ENCODE measurements at places on chromosomes 12 and 14.

DNA sequence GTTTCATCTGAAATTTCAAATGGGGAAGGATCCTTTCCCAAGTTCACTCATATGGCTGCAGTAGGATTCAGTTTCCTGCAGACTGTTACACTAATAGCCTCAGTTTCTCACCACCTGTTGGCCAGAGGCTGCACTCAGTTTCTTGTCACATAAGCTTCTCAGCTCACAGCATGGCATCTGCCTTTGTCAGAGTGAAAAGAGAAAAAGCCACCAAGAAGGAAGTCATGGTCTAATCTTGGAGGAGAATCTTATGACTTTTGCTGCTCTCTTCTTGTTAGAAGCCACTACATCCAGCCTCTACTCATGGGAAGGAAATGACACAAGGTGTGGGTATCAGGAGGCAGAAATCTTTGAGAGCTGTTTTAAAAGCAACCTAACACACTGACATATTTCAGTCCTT, 39.4 kb upstream of the BTG1 start:
- peak; percentile 66 for DNase-seq

GRCh38 chr12:114547636-114548035, 136.3 kb downstream of the TBX3 start:
- DNase-seq, result no peak

- no peak for DNase-seq
These were observed 182.9 kb downstream of the KIF26A start for GRCh38 chr14:104321088-104321801.

DNA sequence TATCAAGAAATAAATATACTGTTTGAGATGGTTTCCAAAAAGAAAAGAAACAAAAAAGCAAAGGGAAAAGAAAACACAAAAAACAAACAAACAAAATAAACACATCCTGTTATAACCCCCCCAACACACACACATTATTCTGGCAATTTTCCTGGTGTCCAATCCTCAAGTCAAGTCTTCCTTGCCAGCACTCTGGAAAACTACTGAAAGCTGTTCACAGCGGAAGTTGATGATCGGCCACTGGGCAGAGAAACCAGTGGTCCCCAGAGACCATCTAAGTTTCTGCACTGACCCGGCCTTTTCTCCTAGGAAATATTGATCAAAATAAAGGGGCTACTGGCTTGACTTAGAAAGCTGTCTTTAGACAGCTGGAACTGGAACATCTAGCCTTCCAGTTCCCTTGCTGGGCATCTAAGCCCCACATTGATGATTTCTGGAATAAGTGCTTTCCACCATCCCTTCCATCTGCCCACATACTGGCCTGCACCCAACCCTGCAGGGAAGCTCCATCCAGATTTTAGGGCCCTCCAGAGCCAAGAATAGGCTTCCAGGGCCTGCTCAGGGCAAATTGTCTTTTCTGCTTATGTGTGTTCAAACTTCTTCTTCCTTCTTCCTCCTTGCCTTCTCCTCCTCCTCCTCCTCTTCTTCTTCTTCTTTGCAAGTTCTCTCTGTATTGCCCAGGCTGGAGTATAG, 11.6 kb upstream of the PPP1CC start:
- DNase-seq, result no peak

DNA sequence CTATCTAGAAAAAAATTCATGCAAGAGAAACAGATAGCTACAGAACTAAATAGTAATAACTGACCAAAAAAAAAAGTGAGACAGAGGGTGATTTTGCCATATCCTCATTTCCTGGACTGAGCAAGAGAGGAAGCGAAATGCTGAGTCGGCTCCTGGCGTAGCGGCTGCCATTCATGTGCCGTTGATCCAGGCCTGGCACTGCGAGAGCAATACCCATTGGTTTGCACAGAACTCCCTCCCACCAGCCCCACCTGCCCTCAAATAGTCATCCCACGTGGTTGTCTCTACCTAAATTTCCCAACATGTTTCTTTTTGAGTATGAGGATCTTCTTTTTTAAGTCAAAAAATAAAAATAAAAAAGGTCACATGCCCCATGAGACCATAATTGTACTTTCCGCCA, 9.4 kb upstream of the WNT5B start:
- DNase-seq, result no peak

- DNase-seq, result no peak
These were observed 30.3 kb downstream of the NFKBIA start for GRCh38 chr14:35374263-35374712.

GRCh38 chr14:67666750-67667449, 7.5 kb downstream of the VTI1B start:
- no peak for DNase-seq

DNA sequence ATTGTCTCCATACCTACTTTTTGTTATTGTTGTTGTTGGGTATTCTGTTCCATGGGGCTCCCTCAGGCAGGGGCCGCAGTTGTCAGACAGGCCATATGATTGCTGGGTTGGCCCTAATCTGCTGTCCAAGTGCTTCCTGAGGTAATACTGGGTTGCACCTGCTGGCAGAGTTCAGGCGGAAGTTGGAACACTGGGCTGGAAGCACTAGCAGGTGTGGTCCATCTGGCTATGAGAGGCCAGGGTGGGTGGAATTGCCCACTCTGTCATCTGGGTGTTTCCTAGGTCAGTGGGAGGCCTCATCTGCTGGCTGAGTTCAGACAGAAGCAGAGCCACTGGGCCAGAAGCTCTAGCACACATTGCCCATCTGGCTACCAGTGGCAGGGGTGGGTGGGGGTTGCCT, 81.3 kb upstream of the NID2 start:
- no peak for DNase-seq

- no peak for DNase-seq
These were observed 1198.3 kb downstream of the VRK1 start for GRCh38 chr14:97995531-97995930.

DNA sequence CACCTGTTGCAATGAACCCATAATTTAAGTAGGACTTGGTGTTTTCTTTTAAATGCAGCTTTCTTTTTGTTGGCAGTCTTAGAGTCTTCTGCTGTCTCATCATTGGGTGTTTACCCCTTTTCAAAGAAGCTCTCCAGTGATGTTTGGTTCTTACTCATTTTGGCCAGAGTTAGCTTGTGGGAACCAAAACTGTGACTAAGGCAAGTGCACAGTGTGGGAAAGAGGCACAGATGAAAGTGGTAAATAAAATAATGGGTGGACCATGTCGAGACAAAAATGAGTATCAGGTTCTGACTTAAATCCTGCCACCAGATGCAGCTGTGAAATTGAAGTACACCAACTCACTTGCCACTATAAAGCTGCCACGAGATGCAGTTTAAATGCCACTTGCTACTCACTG, 615.4 kb upstream of the MIS18BP1 start:
- no peak for DNase-seq

- no peak for DNase-seq
These were observed 449 bp downstream of the THAP2 start for GRCh38 chr12:71664411-71665089.

DNA sequence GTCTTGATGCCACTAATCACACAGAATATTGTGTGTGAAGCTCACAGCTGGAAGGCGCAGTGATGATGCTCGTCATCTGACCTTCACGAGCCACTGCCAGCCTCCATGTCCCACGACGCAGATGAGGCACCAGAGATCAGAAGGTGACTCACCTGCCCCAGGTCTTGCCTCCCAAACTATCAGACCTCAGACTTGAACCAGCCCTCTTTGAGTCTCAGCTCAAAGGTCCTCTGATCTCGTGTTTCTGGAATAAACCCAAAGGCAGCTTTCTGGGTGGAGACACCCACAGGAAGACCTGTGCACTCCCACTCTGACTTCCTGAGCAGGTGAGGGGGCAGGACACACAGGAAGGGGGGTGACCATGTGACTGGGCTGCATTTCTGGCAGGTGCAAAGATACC, 19.6 kb upstream of the CHGA start:
- no peak for DNase-seq

DNA sequence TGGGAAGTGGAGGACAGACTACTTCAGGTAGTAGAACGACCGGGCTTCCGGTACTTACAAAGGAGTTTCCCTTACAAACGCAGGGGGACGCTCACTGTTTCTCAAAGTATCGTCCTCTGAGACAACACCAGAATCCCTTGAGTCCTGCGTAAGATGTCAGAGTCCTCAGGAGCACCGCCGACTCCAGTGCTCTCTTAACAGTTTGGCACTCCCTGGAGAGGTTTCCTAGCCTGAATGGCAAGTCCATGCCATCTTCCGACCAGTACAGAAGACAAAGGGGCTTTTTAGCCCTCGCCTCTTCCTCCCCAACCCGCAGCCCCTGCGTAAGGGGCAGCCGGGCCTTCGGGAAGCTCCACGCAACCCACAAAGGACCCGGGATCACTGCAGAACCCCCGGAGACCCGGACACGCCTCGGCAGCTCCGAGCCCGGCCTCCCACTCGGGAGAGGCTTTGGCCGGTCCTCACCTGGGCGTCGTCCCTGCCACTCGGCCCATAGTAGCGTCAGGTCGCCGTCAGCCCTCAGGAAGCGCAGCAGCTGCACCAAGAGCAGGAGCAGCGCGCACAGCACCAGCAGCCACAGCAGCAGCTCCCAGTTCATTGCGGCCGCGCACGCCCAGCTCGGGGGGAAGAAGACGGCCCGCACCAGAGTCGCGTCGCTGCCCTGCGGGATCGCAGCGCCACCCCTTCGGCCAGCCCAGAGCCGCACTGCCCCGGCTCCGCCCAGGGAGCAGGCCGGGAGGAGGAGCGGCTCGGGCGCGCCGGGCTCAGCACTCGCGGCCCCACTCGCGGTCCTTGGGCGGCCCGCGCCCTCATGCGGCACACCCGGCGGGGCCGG, at the start of gene DHRS7:
Gene DHRS7, minus strand, starts transcription at position 687 of the 835 bp plus-strand sequence. Its CDS starts 89 bp downstream, at position 598.
- DNase-seq, result peak; percentile 37

GRCh38 chr12:78898416-78898815, 33.8 kb downstream of the SYT1 start:
- DNase-seq, result no peak

DNA sequence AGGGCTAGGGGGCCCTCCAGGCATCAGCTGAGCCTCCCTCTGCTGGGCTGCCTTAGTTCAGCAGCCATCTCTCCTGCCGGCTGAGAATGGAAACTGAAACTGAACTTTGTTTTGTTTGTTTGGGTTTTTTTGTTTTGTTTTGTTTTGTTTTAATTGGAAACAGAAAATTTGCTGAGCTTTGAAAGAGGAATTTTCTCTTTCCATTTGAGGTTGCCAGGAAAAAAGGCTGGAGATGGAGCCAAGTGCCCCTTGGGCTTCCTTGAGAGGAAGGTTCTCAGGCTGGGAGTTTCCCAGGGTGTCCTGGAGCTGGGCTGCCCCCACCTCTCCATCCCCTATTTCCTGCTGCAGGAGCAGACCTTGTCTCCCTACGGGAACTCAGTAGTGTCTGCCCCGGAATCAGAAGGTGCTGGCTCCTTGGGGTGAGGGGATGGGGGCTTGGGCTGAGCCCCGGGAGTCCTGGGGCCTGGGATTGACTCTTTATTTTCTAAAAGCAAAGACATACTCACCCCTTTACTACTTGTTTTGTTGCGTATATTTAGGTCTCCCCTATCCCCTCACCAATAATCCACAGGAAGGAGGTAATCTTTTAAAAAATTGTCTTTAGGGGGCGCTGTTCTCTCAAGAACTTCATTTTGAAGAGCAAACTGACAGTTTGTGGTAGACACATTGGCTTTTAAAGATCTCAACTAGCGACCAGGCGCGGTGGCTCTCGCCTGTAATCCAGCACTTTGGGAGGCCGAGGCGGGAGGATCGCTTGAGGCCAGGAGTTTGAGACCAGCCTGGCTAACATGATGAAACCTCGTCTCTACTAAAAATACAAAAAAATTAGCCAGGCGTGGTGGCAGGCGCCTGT, 21.3 kb upstream of the OASL start:
- peak; percentile 51 for DNase-seq

GRCh38 chr12:87054226-87054625, 798.0 kb upstream of the MGAT4C start:
- no peak for DNase-seq
